HFFc6 (cell line): ENCODE measurements at places on chromosomes 7 and 10.

- DNase-seq = no peak
Measured at GRCh38 chr7:116273918-116274301, 63.6 kb downstream of the TES start.

GRCh38 chr10:126278851-126279250 is 109.4 kb downstream of the ADAM12 start:
- DNase-seq = no peak

DNA sequence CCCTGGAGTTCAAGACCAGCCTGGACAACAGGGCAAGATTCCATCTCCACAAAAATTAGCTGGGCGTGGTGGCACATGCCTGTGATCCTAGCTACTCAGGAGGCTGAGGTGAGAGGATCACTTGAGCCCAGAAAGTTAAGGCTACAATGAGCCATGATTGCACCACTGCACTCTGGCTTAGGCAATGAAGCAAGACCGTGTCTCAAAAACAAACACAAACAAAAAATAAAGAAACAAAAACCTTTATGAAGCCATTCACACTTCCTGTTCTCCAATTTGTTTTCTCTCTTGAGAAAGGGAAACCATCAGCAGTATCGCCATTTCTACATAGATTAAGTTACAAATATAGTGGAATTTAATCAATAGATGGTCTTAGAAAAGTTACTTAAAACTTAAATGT is 19.8 kb downstream of the YME1L1 start:
- no peak for DNase-seq

- no peak for DNase-seq
Measured at GRCh38 chr10:86023931-86024280, 342.7 kb downstream of the GRID1 start.

GRCh38 chr10:81034383-81034782 is 496.7 kb downstream of the SH2D4B start:
- DNase-seq = no peak

- peak; percentile 43 for DNase-seq
Measured at GRCh38 chr7:112990624-112991023, 96.0 kb downstream of the GPR85 start.

DNA sequence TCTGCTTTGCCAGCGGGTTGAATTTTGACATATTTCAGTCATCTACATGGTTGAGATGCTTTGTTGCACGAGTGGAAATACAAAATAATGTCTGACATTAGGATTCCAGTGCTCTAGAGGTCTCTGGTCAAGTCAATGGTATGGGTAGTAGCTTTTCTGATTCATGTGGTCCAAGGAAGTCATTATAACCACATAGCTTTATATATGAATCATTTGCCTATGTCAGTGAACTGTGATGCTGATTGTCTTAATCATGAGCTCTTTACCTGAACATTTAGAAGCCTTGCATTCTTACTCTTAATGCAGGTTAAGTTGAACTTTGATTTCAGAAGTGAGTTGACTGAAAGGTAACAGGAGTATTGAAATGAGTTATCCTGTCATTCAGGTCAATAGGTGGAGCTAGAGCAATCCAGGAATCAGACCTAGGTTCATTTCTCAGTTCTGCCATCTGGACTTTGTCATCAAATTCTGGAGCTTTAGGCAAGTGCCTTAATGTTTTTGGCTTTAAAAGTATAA is 3.3 kb downstream of the MAPK8 start:
- DNase-seq = peak; percentile 77

GRCh38 chr7:66720561-66720960 is 20.0 kb upstream of the RABGEF1 start:
- DNase-seq = no peak

GRCh38 chr7:158865462-158865922 is 9.1 kb downstream of the DYNC2I1 start:
- no peak for DNase-seq

DNA sequence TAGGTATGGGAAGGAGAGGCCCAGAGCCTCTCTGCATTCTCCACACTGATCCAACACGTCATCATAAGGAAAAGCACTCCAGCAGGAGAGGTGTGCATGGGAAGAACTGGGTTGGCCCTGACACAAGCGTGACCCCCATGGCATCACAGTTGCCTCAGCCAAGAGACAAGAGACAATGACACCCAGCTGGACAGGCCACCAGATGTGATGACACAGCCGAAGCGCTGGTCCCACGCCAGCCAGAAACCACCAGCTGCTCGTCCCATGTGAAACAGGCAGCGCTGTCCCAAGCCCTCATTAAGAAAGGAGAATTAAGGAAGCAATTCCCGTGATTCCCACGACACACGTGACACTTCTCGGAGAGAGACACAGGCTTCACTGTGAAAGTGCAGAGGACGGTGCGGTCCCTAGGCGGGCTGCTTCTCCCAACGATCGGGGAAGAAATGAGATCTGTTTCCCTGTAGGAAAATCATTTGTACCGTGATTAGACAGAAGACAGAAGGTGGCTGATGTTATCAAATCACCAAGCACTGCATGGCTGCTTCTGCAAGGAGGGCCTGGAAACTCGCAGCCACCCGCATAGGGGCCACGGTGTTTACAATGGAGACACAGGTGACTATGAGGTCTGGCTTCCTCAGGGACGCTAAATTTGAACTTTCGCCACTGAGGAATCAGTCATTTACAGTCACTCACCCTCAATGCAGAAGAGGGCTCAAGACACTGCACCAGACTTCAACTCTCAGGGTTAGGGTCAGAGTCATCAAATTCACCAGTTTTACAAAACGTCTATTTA is 74.5 kb downstream of the DIP2C start:
- DNase-seq = peak; percentile 27

GRCh38 chr10:12018438-12019282 is 23.9 kb downstream of the UPF2 start:
- DNase-seq = no peak

- no peak for DNase-seq
Measured at GRCh38 chr7:31991846-31992245, 78.4 kb downstream of the PDE1C start.

- DNase-seq = no peak
Measured at GRCh38 chr10:9621216-9621615, 1396.5 kb upstream of the CELF2 start.

- no peak for DNase-seq
Measured at GRCh38 chr7:25388681-25389080, 160.4 kb upstream of the NPVF start.

DNA sequence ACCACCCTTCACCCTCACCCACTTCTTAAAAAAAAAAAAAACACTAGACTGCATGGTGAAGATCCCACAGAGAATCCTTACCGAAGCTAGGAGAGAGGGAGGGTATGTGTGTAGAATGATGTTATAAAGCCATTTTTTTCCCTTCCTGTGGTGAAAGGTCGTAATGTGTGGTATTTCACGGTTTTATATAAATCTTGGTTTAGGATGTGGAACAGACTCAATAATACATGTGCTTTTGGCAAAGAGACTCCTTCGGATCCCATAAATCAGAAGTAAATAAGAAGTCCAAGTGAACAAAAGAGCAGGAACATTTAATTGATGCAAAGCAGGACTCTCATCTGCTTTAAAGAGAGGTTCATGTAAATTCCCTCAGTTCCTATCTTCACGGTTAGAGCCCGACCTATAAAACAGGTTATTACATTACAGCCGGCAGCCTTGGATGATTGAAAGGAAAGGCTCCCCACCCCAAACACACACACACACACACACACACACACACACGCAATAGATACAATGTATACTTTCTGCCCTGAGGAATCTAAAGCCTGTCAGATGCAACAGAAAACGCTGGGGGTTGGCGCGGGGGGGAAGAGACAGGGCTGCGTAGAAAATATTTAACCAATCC is 8.8 kb downstream of the DLX5 start:
- no peak for DNase-seq

DNA sequence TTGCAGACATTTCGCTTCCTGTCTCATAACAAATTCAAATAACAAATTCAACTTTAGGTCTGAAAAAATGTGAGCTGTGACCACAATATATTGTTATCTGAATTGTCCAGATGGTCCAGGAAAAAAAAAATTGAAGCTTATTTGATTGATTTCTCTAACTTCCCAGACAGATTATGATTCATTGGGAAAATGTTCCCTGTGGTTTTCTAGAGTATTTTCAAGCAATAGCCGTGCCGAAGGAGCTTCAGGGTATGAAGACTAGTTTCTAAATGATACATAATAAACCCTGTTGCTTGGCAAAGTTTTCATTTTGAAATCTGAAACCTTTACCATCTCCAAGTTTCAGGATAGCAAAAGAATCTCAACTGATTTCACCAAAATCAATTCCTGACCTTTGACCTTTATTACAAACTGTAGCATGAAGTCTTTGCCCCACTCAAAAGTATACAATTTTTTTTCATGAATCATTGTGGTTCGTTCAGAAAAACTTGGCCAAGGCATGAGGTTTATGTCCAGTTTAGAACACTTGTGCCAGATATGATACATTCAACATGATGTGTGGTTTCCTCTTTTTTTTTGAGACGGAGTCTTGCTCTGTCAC is 109.9 kb downstream of the JCAD start:
- peak; percentile 92 for DNase-seq

GRCh38 chr7:59079-60016 is 133.0 kb upstream of the FAM20C start:
- no peak for DNase-seq

DNA sequence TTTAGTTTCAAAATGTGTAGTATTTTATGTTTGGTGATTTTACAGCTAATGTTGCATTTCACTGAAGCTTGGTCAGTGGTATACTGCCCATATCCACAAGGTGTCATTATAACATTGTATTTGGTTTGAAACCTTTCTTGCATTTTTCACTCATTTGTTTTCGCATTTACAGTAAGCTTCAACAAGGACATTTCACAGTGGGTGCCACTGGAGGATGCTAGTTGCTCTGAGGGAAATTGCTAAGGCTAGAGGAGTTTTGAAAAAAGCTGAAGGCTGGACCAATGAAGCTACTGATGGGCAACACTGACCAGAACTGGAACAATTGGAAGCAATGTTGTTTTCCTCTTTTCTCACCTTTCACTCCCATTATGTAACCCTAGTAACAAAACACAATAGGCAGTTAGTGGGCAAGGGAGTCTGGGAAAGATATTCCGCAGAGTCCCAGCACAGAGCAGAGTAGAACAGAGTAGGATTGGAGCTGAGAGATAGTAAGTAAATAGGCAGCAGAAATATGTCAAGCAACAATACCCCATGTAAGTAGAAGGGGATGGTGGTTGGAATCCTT is 23.6 kb upstream of the SRI start:
- peak; percentile 48 for DNase-seq

GRCh38 chr7:128939075-128939860 is 1.5 kb downstream of the IRF5 start:
- DNase-seq = no peak

DNA sequence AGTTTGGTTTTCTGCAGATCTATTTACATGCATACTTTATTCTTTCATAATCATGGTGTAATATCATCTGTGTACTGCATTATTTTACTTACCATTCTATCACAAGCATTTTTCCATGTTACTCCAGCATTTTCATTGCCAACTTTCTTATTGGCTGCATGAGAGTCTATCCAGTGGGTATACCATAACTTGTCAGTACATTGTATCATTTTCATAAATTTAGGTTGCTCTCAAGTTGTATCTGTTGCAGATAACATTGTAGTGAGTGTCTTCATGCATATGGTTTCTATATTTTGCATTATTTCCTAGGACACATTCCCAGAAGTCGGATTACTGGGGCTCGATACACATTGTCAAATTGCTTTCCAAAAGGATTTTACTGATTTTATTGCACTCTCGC is 87.2 kb upstream of the INSYN2A start:
- no peak for DNase-seq

DNA sequence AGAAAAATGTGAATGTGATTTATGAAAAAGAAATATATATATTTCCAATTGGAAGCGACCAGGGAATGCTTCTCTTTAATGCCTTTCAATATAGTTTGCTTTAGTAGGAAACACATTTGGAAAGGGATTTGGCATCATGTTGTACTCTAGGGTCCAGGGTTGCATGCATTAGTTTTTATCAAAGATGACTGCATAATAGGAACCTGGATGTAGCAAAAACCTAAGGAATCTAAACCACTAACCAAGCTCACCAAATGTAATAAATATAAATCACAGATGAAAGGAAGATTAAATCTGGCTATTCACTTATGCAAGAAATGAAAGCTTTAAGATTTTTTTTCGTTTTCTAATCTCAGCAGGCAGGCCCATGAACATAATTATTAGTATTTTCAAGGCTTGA is 120.0 kb downstream of the ATXN7L1 start:
- no peak for DNase-seq
